Neural crest cell (in vitro differentiated cells): ENCODE measurements at places on chromosomes 1 and 21. TPM values are rescaled to one million over a fixed set of nuclear protein-coding genes. Genes with fewer than 3 reads are reported as not detected.

Gene CYP4Z1
- not detected in 2 replicates for total RNA-seq

Gene POGZ
- 145 and 158 TPM in 2 replicates for total RNA-seq

Gene MEX3A
- total RNA-seq: 114 and 120 TPM in 2 replicates

Gene USP24
- 44.6 and 50.3 TPM in 2 replicates for total RNA-seq

Gene TRABD2B
- 0.41 and 0.49 TPM in 2 replicates for total RNA-seq

Gene LCE2C
- not detected in 2 replicates for total RNA-seq

Gene HES3
- total RNA-seq: 23.6 and 25.2 TPM in 2 replicates

GRCh38 chr1:25610822-25611630 is 5.6 kb upstream of the MAN1C1 start:
- no peak overlapping the region for H3K27ac ChIP-seq
- H3K4me1 ChIP-seq: peaks cover 14% of the 10 kb centered on the region
- H3K27me3 ChIP-seq: peaks cover 33% of the 10 kb centered on the region
- no peak for DNase-seq

DNA sequence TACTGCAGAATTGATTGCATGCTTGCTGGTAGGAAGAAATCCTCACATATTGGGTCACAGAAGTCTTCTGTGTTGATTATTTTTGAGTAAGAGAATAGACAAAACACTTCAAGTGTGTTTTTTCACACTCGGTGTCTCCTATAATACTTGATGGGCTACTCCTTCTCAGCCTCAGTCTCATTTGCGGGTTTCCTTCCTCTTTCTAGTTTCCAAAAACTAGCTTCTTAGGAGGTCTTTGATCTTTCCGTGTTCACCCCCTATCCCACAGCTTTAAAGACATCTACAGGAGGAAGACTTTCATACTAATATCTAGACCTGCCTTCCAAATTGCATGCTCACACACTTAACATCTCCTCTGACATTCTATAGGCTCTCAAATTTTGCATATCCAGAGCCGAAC is 40.7 kb upstream of the NTPCR start:
- H3K27me3 ChIP-seq: no peaks in the 10 kb centered on the region
- no peak overlapping the region for H3K27ac ChIP-seq
- no peak for DNase-seq
- no peaks in the 10 kb centered on the region for H3K4me1 ChIP-seq

- DNase-seq: no peak
- H3K4me3 ChIP-seq: no peak overlapping the region
- H3K36me3 ChIP-seq: peaks cover 2% of the 10 kb centered on the region
- H3K27me3 ChIP-seq: no peaks in the 10 kb centered on the region
- H3K4me1 ChIP-seq: no peaks in the 10 kb centered on the region
Measured at GRCh38 chr1:57058652-57059501, 93.1 kb upstream of the C8B start.

DNA sequence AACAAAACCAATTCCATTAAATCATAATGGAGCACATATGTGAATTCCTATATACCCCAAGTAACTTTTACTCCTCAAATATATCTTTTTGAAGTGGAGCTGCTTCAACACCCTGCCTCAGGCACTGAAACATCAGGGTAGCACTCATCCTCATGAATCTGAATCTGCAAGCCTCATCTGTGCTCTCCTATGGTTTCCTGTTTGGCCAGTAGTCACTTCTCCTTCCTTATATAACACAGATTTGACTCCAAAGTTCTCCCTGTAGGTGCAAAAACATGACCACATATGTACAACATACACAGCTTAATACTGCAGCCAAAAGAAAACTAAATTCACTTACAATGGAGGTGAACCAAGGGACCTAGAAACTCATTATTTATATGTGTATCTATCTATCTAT is 7.2 kb downstream of the TRIT1 start:
- H3K36me3 ChIP-seq: peaks cover 9% of the 10 kb centered on the region
- peaks cover 53% of the 10 kb centered on the region for H3K4me1 ChIP-seq
- H3K27ac ChIP-seq: no peak overlapping the region
- H3K27me3 ChIP-seq: no peaks in the 10 kb centered on the region
- H3K4me3 ChIP-seq: no peak overlapping the region

GRCh38 chr1:173205146-173206051 is 1.7 kb downstream of the TNFSF4 start:
- H3K36me3 ChIP-seq: no peaks in the 10 kb centered on the region
- H3K27me3 ChIP-seq: no peaks in the 10 kb centered on the region
- H3K27ac ChIP-seq: no peak overlapping the region
- peaks cover 16% of the 10 kb centered on the region for H3K4me1 ChIP-seq

GRCh38 chr1:113074237-113074636 is 1.2 kb downstream of the LRIG2 start:
- H3K27me3 ChIP-seq: no peaks in the 10 kb centered on the region
- peak overlapping the region; percentile 97 for H3K27ac ChIP-seq
- no peak for DNase-seq
- peaks cover 6% of the 10 kb centered on the region for H3K36me3 ChIP-seq
- peaks cover 32% of the 10 kb centered on the region for H3K4me1 ChIP-seq
- peak overlapping the region; percentile 95 for H3K4me3 ChIP-seq

DNA sequence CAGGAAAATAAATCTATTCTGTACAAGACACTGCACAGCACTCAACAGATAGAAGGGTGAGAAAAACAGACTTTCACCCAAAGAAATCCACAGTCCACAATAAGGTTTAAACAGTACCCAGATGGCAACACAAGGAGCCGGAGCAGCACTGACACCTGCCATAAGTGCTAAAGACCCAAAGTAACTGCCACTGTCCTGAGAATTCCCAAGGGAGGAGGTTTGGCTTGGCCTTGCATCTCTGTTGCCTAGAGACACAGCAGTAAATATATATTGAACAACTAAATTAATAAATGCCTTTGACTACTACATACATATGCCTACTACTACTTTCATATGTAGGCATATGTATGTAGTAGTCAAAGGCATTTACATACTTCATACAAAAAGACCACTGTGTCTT is 68.0 kb downstream of the VAV3 start:
- H3K27me3 ChIP-seq: no peaks in the 10 kb centered on the region
- H3K27ac ChIP-seq: no peak overlapping the region
- H3K4me3 ChIP-seq: no peak overlapping the region
- no peak for DNase-seq
- no peaks in the 10 kb centered on the region for H3K36me3 ChIP-seq

GRCh38 chr1:37914719-37915475 is 32.0 kb downstream of the INPP5B start:
- no peaks in the 10 kb centered on the region for H3K4me1 ChIP-seq
- no peak overlapping the region for H3K27ac ChIP-seq
- DNase-seq: no peak
- no peak overlapping the region for H3K4me3 ChIP-seq

DNA sequence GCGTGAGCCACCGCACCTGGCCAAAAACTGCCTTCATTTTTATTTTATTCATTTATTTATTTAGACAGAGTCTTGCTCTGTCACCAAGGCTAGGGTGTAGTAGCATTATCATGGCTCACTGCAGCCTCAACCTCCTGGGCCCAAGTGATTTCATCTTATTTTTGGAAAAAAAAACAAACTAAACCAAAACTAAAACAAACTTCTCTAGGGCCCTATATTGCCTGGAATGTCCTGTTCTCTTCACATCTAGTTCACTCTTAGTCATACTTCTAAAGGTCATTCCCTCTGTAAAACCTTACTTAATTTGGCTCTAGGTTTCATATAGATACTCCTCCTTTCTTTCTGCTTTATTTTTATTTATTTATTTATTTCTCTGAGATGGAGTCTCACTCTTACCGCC is 15.6 kb downstream of the RPS27 start:
- no peak overlapping the region for H3K27ac ChIP-seq
- no peaks in the 10 kb centered on the region for H3K27me3 ChIP-seq
- no peaks in the 10 kb centered on the region for H3K36me3 ChIP-seq
- H3K4me3 ChIP-seq: no peak overlapping the region
- DNase-seq: no peak

DNA sequence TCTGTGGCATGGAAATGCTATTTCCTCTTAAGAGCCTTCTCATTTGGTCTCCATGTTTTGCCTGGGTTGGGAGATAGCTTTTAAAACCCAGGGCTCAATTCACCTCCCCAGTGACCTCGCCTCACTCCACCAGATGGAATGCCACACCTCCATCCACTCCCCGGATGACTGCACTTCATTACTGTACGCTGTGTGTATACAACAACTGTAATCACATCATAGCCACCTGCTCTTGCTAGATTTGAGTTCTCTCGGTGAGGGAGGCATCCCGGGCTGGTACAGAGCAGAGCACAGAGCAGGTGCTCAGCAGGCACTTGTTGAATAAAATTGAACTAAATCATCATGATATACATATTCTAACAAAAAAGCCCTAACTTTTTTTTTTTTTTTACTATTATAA is 26.0 kb downstream of the SDE2 start:
- no peaks in the 10 kb centered on the region for H3K27me3 ChIP-seq
- no peak overlapping the region for H3K27ac ChIP-seq
- DNase-seq: no peak
- peaks cover 9% of the 10 kb centered on the region for H3K4me1 ChIP-seq
- no peak overlapping the region for H3K4me3 ChIP-seq

DNA sequence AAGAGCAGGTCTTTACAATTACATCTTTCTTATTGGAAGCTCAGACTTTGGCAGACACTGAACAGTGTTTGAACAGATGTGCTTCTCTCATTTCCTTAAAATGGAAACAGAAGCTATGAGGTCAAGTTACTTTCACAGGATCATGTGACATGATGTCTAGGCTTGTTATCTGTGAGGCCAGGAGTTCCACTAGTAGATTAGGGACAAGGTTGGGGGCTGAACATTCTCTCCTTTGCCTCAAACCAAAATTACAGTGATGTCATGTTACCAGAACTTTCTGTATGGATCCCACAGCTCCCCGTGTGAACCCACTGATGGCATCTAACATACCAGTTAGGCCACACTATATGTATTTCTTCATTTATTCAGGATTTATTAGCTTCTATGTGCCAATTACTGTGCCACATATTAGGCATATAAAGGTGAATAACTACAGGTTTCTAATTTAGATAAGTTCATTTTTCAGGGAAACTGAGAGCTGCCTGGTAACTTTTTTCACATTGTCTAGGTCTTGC is 6.0 kb downstream of the DYNLT5 start:
- no peak overlapping the region for H3K27ac ChIP-seq
- H3K4me3 ChIP-seq: no peak overlapping the region
- H3K27me3 ChIP-seq: no peaks in the 10 kb centered on the region
- H3K4me1 ChIP-seq: peaks cover 4% of the 10 kb centered on the region

DNA sequence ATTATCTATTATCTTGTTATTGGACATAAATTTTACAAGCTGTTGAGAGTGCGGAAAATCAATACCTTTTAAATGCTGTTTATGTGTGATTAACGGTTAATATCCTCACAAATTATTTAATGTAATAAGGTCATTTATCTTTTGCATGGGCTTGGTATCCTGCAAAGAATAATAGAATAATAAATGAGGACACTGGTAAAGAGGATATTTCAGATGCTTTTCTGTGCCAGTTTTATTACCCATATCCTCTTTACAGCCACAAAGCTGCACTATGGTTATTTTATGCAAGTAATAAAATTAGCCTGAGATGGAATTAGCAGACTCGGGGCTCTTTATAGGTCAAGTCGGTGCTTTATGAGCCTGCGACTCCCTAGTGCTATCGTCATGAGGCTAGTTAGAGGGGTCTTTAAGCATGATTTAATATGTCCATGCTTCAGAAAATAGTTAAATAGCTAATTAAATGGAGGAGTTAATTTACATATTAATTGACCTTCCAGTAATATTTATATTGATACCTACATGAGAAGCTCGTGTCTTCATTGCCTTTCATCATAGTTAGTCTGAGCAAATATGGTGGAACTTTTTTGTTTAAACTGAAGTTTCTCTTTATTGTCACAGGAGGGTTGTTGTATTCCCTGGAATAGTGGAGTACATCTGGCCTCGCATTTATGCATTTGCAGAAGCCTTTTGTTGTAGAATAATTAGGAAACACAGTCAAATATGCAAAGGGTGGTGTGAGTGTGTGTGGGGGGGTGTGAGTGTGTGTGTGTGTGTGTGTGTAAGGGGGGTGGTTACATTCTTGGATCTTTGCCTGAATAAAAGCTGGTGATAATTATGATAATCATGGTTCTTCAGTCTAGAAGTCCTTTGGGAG is 120.3 kb downstream of the ATG4C start:
- H3K27ac ChIP-seq: peak overlapping the region; percentile 59
- H3K36me3 ChIP-seq: no peaks in the 10 kb centered on the region
- H3K4me3 ChIP-seq: no peak overlapping the region
- peaks cover 6% of the 10 kb centered on the region for H3K4me1 ChIP-seq
- no peak for DNase-seq

DNA sequence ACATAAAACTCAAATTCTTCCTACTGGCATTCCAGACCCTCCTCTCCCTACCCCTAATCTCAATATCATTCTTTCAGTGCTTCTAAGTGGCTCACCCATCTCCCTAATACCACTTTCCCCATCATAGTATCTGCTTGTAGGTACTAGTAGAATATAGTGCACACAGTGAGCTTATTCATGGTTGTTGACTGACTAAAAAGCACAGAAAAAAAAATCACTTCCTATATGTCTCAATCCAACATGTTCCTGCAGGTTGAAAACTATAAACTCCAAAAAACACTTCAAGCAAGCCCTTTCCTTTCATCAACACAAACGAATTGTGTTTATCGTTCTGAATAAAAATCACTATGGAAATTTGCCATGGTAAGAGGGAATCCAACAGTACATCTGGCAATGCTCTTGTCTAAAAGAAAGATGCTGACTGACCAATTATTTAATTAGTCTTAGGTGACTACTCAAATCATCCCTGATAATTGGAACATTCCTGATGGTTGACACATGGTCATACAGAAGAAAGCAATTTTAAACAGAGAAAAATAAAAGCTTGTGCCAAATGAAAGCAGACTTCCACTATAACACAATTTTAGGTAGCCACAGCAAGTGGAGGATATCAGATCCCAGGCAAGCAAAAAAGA is 87.1 kb downstream of the NDUFS5 start:
- no peak overlapping the region for H3K27ac ChIP-seq
- H3K36me3 ChIP-seq: peaks cover 7% of the 10 kb centered on the region
- no peak overlapping the region for H3K4me3 ChIP-seq
- no peak for DNase-seq
- H3K27me3 ChIP-seq: no peaks in the 10 kb centered on the region
- peaks cover 15% of the 10 kb centered on the region for H3K4me1 ChIP-seq

- DNase-seq: no peak
- peaks cover 69% of the 10 kb centered on the region for H3K27me3 ChIP-seq
- H3K36me3 ChIP-seq: no peaks in the 10 kb centered on the region
- H3K27ac ChIP-seq: no peak within 1 kb of the TSS
- no peaks in the 10 kb centered on the region for H3K4me1 ChIP-seq
- no peak within 1 kb of the TSS for H3K4me3 ChIP-seq
Measured at GRCh38 chr1:34176830-34177603, at the start of gene C1orf94. TSS of gene C1orf94 (plus strand) at chr1:34176907. CDS start at chr1:34177790, 883 bp downstream.

GRCh38 chr1:24185076-24185475 is 2.0 kb downstream of the IFNLR1 start:
- H3K36me3 ChIP-seq: no peaks in the 10 kb centered on the region
- DNase-seq: no peak

GRCh38 chr1:203168991-203169390 is 6.6 kb downstream of the MYBPH start:
- no peaks in the 10 kb centered on the region for H3K36me3 ChIP-seq
- DNase-seq: no peak
- no peaks in the 10 kb centered on the region for H3K4me1 ChIP-seq
- no peaks in the 10 kb centered on the region for H3K27me3 ChIP-seq
- H3K4me3 ChIP-seq: no peak overlapping the region
